ENCODE measurements at places on chromosomes 2 and 18.

DNA sequence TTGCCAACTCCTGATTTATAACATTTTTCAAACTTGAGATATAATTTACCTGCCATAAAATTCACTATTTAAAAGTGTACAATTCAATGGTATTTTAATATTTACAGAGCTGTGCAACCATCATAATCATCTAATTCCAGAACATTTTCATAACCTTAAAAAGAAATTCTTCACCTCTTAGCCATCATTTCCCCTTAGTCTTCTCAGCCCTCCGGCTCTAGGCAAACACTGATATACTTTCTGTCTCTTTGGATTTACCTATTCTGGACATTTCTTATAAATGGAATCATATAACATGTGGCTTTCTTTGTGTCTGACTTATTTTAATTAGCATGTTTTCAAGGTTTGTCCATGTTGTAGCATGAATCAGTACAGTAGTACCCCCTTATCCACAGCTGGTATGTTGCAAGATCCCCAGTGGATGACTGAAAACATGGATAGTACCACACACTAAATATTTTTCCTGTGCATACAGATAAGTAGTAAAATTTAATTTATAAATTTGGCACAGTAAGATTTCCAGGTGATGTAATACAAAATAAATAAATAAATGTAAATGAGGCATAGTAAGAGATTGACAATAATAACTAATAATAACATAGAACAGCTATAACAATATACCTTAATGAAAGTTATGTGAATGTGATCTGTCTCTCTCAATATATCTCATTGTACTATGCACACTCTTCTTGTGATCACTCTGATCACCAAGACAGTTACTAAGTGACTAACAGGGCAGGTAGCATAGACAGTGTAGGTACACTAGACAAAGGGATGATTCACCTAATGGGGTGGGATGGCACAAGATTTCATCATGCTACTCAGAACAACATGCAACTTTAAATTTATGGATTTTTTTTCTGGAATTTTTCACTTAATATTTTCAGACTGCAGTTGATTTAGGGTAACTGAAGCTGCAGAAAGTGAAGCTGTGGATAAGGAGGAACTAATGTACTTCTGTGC is 73.1 kb downstream of the RAB3GAP1 start:
- DNase-seq = no peak

DNA sequence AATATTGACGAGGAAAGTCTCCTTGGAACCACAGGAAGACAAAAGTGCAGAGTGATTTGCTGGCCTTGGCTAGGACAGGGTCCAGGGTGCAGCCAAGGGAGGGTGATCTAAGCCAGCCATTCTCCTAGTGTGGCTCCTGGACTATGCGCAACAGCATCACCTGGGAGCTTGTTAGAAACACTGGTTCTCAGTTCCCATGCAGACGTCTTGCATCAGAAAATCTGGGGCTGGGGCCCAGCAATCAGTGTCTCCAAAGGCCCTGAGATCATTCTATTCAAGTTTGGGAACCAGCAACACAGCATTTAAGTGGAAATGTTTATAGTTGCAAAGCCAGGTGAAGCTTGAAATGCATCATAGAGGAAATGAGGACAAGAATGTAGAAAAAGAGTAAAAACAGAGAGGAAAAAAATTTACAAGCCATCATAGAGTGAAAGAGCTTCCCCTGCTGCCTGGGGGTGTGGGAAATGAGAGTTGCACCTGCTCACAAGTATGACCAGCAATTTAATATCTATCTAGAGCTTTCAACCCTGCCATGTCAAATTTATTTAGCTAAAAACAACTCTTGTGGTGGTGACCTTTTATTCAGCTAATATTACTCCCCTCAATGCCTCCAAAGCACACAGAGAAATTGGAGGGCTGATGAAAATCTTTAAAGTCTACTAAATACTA is 54.4 kb upstream of the SEC11C start:
- DNase-seq = no peak

GRCh38 chr2:173524256-173524955 is 169.7 kb downstream of the CDCA7 start:
- DNase-seq = no peak

DNA sequence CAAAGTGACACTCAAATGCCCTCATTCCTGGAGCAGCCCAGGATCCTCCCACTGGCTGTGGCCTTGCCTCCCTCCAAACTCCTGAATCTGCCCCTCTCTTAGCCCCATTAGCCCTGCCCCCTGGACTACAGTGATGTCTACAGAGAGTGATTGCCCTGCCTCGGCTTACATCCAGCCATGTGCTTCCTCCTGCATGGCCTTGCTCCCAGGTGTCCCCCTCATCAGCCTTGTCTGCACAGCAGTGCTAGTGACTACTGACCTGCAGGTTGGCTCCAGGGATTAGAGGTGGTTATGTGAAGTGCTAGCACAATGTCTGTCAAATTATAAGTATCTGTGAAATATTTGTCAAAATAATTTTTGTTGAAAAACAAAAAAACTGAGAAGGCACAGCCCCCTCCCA is 259.1 kb upstream of the MYT1L start:
- DNase-seq = no peak

- no peak for DNase-seq
Measured at GRCh38 chr2:240455647-240456446, 20.4 kb downstream of the GPC1 start.

DNA sequence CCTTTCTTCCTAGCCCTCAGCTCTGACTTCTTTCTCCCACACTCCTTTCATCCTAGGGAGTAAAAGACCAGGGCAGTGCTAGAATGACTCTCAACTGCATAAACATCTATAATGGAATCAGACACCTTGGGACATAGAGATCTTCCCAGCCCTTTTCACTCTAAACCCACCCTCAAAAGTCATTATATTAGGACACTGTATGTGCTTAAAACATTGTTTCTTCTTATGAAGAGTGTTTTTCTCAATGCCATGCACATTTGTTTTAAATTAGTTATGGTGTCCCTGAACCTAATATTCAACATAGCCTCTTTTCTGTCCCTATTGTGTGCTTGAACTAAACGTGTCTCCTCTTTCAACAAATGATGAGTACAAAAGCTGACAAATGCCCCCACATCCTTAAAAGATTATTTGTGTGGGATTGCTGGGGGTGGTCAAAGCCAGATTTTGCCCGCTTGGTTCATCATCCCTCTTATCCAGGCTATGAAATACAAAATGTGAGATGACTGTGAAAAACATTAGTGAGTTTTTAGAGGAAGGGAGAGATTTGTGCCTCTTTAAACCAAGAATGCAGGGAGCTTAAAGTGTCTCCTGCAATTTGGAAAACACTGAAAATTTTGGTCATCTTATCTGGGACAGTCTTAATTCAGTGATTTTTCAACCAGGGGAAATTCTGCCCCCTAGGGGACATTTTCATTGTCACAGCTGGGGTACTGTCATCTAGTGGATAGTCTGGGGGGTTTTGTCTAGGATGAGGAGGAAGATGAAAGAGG is 29.0 kb downstream of the SERPINB5 start:
- DNase-seq = no peak

DNA sequence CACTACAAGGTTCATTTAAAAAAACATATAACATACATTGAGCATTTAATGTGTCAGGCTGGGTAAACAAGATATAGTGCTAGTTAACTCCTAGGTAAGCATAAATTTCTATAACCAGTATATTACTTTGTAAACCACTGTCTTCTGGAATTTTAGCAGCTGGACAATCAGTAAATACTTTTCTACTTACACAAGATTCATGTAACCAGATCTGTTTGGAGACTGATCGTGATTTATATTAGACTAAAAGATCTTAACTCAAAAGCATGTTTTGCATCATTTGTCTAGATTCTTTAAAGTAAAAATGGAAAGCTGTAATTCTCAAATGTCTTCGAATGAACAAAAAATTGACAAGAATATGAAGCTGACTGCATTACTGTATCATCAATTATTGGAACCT is 941 bp upstream of the SGO2 start:
- DNase-seq = no peak

Data from T-helper 22 cell (primary cell).